ENCODE measurements at places on chromosomes 6 and 20.

- DNase-seq: no peak
Observed at GRCh38 chr20:58636983-58637421, 14.1 kb upstream of the STX16 start.

GRCh38 chr6:4394786-4395185, 259.4 kb upstream of the ECI2 start:
- DNase-seq: no peak

DNA sequence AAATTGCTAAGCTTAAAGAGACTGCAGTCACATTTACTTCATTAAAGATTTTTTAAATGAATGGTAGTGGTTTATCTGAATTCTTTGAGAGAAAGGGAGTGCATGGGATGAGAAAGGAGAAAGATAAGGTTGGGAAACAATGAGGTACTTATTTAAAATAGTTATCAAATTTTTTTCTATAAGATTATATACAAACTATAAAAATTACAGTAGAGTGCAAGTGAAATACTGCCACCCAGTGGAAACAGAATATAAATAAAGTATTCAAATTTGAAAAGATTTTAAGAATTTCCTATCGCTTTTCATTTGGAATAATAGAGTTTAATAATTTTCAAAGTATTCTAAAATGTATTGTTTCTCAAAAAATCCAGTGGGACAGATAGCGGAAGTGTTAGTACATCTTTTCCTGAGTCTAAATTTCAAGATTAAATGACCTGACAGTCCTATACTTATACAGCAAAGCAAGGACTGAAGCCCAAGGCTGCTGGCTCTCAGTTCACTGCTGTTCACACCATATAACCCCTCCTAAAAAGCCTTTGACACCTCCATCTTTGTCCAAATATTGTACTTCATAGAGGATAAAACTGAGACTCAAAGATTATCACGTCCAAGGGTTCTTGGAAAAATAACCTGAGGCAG, 31.1 kb downstream of the EPM2A start:
- peak; percentile 19 for DNase-seq

DNA sequence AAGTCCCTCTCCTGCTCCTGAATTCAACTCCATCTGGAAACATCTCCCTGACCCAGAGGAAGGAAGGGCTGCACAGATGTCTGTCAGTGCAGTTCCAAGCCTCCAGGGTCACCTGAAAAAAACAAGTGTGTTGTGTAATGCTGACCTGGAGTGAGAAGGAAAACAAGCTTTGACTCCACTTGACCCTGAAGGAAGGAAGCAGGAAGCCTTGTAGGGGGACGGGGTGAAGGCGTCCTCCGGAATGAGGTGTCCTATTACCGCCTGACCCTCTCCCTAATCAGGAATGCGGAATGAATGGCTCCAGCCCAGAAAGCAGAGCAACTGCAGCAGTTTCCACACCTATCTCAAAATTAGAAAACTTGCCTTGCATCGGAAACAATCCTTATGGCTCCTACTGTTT, 13.9 kb upstream of the ADGRF5 start:
- no peak for DNase-seq

GRCh38 chr6:47687432-47687831, 10.9 kb upstream of the ADGRF4 start:
- no peak for DNase-seq

GRCh38 chr20:38043512-38044300, 10.2 kb downstream of the RPRD1B start:
- peak; percentile 60 for DNase-seq

DNA sequence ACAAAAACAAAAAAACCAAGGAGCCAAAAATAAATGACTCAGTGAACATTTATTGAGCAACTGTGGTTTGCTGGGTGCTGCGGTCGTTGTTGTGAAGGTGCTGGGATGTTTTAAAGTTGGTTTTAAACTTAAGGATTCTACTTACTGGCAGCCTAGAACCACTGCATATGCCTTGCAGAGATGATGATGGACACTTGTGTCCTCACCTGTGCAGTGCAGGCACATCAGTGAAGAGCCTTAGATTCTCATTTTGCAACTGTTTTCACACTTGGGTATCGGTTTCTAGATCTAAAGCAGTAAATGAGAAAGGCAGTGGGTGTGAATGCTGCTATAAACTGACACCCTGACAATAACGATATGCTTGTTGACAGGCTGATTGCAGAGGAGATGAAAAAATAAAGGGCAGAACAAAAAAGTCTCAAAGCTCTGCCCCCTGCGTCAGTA, 68.8 kb downstream of the UTRN start:
- DNase-seq: peak; percentile 74

- no peak for DNase-seq
Observed at GRCh38 chr6:65627015-65627414, 80.0 kb downstream of the EYS start.

GRCh38 chr6:16623731-16624130, 137.5 kb downstream of the ATXN1 start:
- no peak for DNase-seq

- no peak for DNase-seq
Observed at GRCh38 chr6:165944002-165944466, 223.6 kb downstream of the TBXT start.

GRCh38 chr6:81295310-81295709, 457.2 kb downstream of the TENT5A start:
- DNase-seq: no peak

DNA sequence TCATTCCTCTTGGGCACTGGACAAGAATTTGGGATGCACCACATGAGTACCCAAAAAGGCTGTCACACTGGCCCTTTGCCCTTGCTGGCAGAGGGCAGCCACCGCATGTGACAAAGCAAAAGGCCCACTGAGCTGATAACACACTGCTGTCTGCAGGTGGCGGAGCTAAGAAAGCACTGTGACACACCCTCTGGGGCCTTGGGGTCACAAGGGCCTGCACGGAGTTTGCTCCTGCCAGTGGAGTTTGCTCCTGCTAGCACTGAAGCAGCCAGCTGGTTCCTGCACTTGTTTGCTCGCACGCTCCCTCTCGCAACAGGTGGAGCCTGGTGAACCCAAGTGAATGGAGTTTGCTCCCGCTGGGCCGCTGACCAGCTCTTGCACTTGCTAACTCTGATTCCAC, 132.6 kb downstream of the LCA5 start:
- no peak for DNase-seq

DNA sequence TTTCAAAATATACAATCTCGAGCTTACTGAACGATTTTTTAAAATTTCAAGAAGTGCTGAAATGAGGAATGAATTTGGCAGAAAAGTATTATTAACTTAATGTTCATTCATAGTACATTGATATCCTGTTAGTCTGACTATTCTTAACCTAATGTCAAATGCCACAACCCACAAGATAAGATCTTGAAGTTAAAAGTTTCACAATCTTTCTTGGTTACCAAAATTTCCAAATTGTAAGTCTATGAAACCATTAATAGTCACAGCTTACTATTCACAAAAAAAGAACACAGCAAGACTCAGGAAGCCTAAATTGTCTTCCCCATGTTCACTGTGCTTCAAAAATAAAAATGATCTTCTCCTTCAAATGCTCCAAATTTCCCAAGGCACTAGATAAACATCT, 71.3 kb downstream of the HACE1 start:
- peak; percentile 24 for DNase-seq

- no peak for DNase-seq
Observed at GRCh38 chr20:8913456-8913855, 155.4 kb upstream of the PLCB4 start.

DNA sequence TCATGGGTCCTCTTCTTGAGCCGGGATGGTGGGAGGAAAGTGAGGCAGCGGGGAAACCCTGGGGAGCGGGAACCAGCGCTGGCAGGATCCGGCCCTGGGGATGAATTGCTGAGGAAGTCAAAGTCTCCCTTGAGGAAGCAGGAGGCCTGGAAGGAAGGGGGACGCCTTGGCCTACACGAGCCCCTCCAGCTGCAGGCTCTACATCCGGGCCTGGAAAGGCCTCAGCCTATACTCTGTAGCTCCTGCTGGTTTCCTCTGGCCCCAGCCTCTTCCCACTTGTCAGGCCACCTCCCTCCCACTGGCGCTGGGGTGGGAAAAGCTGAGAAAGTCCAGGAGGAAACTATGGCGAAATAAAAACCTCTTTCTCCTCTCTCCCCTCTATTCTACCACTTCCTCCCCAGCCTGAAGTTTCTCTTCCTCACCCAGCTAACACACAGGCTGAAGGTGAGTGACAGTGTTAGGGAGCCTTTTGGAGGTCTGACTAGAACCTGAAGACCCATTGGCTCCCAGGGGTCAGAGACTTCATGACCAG, 14.9 kb downstream of the TREML2 start:
- DNase-seq: no peak

GRCh38 chr20:4217349-4217841, 202.0 kb upstream of the RNF24 start:
- no peak for DNase-seq

- no peak for DNase-seq
Observed at GRCh38 chr20:17849901-17850683, 118.5 kb downstream of the SNX5 start.

- no peak for DNase-seq
Observed at GRCh38 chr20:37729452-37729851, 35.6 kb downstream of the CTNNBL1 start.

DNA sequence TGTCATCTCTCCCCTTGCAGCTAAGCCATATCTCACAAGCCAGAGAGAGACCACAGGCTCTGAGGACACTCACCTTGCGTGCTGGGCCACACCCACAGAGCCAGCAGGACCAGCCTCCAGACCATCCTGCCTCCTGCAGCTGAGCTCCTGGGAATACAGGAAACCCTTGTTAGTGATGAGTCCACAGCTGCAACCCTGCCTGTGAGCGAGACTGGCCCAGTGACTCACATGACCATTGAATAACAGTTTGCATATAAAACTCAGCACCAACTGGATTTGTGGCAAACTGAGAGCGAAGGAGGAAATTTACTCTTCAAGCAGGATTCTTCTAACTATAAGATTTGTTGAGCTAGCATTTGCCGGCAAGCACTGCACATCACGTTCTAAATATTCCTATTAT, 3.0 kb downstream of the THBS2 start:
- DNase-seq: no peak

DNA sequence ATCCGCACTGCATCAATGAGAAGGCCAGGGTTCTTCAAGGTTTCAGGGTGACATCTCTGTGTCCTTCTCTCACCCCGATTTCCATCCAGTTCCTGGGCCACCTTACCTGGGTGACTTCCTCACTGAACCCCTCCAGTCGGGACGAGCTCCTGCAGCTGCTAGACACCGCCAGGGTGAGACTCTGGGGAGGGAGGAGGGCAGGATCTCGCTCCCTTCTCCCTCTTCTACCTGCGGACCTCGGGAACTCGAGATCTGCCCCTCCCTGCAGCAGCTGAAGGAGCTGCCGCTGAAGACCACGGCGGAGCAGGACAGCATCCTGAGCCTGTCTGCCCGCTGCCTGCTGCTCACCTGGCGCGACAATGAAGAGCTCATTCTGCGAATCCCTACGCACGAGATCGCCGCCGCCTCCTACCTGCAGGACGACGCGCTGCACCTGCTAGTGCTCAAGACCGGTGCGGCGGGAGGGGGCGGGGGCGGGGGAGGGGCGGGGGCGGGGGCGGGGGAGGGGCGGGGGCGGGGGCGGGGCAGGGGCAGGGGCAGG, 7.5 kb downstream of the CCM2L start:
- peak; percentile 31 for DNase-seq

DNA sequence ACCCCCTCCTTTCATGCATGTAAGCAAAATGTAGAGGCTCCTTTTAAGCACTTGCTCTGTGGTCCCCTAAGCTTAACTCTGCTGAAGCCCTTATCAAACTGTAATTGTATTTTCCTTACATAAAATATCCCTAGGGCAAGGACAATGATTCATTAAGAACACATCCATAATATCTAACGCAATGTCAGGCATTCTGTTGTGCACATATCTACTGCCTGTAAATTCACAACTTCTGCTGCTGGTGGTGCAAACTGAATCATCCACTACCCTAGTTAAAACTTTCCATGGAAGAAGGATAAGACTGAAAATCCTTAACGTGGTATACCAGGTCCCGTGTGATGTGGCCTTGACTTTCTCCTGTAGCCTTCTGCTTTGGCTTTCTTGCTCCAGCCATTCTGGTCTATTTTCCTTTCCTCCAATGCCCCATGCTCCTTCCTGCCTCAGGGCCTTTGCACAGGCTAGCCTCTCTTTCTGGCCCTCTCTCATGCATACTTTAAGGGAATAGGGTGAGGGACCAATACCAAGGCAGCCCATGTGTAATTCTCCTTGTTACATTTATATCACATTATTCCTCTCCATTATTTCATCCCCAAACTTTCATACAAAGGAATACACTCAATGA, 113.6 kb upstream of the ZFP64 start:
- no peak for DNase-seq

DNA sequence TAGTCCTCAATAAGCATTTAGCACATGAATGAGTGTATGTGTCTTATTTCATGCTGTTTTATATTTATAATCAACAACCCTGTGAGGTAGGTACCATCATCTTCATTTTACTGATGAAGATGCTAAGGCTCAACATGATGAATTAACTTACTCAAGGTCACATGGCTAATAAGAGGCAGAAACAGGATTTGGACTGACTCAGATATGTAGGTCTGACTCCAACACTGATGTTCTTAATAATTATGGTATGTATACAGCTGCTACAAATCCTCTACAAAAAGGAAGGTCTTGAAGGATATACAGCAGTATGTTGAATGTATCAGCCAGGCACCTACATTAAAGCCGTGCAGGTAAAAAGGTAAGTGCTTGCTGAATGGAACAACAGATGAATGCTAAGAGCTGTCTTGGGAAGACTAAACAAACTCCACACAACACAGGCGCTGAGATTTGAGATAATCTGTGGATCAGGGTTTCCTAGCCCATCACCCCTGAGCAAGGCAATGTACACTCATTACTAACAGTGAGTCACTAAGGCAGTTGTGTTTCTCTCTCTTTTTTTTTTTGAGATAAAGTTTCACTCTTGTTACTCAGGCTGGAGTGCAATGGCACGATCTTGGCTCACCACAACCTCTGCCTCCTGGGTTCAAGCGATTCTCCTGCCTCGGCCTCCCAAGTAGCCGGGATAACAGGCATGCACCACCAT, 31.9 kb downstream of the TTI1 start:
- DNase-seq: no peak

All from CD4-positive, alpha-beta T cell treated with Interleukin-4 for 4 hours (primary cell).